Lung microvascular endothelial cell (primary cell): ENCODE measurements at places on chromosomes 1 and 21.

- DNase-seq = no peak
These were observed 20.7 kb downstream of the MCM3AP start for GRCh38 chr21:46264690-46265144.

- peak; percentile 68 for DNase-seq
These were observed 33.7 kb downstream of the TTC39A start for GRCh38 chr1:51296383-51297357.

DNA sequence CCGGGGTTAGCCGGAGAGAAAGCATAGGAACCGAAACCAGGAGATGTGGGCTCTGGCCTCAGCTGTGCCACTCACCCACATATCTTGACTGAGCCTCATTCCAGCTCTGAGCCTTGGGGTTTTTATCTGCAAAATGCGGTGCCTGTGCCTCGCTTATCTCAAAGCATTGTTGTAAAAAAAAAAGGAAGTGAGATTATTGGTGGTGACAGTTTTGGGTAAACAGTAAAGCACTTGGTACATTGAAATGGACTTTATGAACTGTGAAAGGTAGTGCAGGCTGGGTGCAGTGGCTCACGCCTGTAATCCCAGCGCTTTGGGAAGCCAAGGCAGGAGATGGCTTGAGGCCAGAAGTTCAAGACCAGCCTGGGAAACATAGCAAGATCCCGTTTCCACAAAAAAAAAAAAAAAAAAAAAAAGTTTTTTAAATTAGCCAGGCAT is 3.8 kb downstream of the PTAFR start:
- no peak for DNase-seq

DNA sequence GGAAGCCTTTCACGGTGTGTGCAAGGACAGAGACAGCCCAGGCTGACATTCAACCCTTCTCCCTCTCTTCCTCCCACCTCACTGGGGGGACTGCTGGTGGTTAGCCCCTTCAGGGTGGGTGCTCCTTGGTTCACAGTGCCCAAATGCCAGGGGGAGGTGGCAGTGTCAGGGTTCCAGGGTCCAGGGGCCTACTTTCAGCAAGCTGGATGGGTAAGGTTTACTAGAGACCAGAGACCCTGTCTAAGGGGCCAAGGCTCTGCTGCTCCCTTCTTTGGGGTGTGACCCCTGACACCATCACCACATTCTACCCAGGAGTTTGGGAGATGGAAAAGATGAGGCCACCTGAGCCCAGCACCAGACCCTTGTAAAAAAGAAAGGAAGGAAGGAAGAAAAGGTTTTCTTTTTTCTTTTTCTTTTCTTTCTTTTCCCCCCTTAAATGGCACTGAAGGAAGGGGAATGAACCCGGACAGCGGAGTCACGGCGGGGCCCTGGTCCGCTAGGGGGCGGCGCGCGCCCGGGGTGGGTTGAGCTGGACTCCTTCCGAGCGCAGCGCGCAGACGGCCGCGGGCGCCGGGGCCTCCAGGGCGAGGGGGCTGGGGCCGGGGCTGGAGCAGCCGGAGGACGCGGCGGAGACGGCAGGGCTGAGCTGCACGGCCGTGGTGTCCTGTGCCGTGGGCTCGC is 18.8 kb downstream of the KNCN start:
- peak; percentile 58 for DNase-seq

DNA sequence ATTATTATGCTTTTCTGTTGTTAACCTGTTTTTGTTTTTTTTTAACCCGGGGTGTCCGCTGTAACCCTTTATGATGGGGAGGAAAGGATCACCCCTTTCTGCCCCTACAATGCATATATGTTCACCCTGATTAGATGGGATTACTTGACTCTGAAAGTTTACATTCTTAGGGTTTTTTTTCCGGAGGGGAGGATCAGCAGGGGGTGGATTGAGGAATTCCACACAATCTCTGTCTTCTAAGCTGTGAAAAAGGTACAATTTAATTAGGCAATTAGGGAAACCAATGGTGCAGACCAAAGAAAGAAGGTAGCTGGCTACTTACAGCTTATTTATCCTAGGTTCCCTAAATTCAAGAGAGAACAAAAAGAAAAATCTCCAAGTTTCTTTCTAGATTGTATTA is 58.3 kb downstream of the EDEM3 start:
- DNase-seq = no peak

GRCh38 chr1:203183828-203184227 is 2.7 kb downstream of the CHI3L1 start:
- DNase-seq = no peak

DNA sequence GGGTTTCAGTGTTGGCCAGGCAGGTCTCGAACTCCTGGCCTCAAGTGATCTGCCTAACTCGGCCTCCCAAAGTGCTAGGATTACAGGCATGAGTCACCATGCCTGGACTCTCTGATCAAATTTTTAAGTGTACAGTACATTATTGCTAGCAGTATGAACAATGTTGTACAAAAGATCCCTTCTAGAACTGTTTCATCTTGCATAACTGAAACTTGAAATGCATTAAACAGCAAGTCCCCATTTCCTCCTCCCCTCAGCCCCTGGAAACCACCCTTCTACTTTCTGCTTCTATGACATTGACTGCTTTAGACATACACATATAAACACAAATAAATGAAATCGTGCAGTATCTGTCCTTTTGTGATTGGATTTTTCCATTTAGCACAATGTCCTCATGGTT is 463.4 kb downstream of the PTPRC start:
- no peak for DNase-seq

GRCh38 chr1:233704170-233704897 is 90.4 kb downstream of the KCNK1 start:
- DNase-seq = no peak

GRCh38 chr1:232687304-232687703 is 57.4 kb upstream of the SIPA1L2 start:
- DNase-seq = no peak

DNA sequence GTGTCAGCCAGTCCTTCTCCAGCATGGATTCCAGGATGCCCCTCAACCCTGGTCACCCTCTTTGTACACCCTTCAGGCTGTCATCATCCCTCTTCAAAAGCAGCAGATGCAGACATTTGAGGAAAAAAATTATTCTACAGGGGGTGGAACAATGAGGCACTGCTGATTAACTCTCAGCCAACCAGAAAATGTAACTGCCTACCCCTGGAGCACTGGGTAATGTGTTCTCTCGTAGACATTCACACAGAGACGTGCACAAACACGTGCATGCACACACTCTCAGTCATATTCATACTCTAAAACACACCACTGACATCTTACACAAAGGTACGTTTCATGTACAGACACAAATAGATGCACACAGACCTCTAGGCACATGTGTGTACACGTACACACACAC is 175.4 kb downstream of the TRABD2B start:
- DNase-seq = no peak

DNA sequence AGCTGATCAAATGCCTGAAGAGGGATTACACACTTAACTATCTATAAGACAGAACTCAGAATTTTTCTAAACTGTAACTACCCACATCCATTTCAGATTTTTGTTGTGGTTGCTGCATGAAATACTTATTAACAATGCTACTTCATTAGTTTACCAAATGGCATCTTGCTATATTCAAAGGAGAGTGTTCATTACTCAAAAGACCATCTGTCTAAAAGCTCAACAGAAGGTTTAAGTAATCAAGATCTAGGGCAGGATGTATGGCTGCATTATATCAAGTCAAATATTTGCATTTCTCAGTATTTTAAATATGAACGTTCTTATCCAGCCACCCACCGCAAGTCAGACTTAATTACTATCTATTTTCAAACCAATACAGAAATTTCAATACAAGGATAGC is 79.9 kb downstream of the SIPA1L2 start:
- no peak for DNase-seq
